ENCODE measurements at places on chromosomes 7 and 10.

DNA sequence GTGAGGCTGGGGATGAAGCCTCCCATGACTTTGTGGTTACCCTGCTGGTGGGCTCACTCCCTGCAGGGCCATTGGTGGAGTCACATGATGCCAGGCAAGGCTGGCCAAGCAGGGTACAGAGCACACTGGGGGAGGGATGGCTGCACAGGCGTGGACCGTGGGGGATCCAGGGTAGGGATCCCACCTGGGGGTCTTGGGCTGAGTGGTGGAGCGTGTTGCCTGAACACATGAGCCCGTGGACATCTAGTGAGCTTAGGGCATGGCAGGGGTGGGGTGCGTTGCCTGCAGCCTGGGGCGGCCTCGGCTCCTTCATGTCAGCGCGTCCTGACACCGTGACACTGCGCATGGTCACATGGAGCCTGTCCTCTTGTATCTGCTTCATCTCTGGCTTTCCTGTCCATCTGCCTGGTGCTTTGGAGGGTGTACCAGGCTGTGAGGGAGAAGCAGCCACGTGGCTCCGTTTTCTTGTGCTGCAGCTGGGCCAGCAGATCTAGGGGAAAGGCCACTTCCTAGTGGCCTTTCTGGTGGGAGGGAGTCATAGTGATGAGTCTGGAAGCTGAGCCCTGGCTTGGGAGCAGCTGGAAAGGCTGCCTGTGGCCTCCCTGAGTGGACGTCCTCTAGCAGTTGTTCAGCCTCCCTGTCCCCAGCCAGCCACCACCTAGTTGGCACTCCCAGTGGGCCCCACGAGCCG is 96.2 kb downstream of the LHPP start:
- no peak for DNase-seq

GRCh38 chr7:9097565-9098060 is 664.2 kb downstream of the NXPH1 start:
- no peak for DNase-seq

DNA sequence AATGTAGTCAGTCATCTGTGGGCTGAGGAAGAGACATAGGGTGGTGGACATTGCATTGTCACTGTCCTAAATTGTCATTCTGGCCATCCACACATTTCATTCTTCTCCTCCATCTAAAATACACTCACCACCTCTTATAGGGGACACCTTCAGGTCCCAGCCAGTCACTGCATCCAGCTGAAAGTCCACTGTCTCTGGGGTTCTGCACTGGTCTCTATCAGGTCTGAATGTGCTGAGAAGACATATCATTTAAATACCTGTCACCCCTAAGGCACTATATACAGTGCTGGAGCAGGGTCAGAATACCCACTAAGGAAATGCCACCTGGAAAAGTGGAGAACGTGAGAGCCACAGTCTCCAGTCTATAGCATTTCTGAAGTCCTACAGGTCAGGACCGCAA is 29.6 kb downstream of the SH2D4B start:
- no peak for DNase-seq

DNA sequence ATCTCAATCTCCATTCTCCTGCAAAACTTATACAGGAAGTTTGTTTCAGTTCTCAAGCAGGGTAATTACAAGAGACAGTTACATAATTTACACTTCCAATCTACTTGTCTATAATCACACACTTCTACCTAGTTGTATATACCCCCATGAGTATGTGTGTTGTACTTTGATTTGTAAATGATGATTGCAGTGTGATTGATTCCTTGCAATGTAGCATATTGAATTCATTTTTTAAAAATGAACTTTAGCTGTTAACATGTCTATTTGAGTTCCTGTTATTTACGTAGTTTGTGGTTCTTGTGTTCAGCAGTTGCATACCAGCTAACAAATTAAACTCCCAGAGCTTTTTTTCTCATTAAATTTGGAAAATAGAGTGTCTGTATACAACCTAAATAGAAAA is 102.5 kb upstream of the SAMD8 start:
- no peak for DNase-seq

DNA sequence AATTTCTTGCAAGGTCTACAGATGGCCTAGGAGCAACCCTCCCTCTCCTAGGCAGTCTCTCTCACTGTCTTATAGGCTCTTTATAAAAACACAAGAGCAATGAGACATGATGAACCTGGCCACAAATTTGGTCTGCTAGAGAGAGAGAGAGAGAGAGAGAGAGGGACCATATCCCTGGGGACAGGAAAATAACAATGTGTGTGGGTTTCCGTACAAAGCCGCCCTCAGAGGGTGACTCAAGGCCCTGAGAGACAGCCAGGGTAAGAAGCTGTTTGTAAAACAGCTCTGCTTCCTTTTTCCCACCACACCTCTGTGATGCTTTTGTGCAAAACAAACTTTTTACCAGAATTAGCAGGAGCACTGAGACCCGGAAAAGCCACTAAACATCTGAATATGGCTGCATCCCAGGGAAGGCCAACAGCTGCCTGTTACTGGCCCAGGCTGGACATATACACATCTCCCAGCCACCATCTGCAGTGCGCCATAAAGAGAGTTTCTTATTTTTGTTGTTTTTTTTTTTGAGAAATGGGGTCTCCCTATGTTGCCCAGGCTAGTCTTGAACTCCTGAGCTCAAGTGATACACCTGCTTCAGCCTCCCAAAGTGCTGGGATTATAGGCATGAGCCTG is 18.4 kb downstream of the GIMAP5 start:
- no peak for DNase-seq

DNA sequence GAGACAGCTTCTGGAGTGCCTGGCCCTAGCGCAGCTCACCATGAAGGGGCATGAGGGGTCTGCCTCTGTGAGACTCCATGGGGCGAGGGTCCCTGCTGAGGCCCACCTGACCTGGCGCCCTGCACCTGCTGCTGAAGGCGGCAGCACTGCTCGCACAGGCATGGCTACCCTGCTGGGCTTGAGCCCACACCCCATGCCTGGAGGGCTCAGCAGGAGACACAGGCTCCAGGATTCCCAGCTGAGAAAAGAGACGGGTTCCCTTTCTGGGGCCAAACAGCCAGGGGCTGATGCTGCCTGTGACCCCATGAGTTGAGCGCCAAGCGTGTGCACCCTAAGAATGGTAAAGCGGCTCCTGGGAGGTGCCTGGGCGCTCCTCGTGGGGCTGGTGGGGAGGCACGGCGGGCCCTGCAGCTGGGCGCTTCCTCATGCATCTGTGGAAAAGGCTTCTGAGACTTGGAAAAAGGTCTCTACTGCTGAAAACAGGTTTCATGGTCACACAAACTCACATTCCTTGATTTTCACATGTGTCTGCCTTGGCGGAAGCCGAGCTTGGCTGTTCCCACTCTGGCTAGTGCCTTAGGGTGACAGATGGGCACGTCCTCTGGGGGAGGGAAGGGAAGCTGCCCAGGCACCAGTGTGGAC is 233.4 kb downstream of the ZMYND11 start:
- no peak for DNase-seq

DNA sequence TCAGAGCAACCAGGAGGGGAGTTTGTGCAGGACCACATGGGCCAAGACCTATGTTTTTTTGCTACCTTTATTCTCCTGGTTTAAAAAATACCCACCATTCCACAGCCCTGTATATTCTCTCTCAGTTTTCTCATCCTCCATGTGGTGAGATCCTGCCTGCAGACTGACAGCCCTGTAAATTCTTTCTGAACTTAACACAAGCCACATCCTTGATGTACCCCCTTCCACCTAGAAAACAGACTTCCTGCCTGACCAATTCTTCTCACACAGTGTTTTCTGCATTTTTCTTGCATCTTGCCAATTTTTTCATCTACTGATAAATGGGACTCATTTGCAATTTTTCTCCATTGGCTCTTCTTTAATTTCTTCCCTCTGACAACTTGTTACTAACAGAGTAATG is 78.4 kb downstream of the INSYN2A start:
- no peak for DNase-seq

GRCh38 chr7:76364198-76364584 is 5.4 kb upstream of the YWHAG start:
- DNase-seq: no peak

DNA sequence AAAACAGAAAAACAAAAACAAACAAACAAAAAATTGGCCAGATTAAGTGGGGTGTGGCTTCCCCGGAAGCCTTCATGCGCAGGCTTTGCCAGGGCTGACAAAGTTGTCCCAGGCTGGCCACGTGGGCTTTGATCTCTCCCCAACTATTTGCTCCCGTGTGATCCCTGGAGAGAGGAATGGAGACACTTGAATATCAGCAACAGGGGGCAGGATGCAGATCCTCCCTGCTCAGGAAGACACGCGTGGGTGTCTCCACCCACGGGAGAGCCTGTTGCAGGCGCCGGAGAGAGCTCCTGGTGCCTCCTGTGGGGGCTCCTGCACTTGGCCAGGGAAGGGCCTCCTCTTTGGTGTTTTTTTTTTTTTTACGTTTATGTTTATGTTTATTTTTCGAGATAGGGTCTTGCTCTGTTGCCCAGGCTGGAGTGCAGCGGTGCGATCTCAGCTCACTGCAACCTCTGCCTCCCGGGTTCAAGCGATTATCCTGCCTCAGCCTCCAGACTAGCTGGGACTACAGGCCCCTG is 19.0 kb downstream of the TRIM56 start:
- DNase-seq: no peak

- DNase-seq: no peak
These were observed 264.1 kb downstream of the OTUD1 start for GRCh38 chr10:23702977-23703414.

DNA sequence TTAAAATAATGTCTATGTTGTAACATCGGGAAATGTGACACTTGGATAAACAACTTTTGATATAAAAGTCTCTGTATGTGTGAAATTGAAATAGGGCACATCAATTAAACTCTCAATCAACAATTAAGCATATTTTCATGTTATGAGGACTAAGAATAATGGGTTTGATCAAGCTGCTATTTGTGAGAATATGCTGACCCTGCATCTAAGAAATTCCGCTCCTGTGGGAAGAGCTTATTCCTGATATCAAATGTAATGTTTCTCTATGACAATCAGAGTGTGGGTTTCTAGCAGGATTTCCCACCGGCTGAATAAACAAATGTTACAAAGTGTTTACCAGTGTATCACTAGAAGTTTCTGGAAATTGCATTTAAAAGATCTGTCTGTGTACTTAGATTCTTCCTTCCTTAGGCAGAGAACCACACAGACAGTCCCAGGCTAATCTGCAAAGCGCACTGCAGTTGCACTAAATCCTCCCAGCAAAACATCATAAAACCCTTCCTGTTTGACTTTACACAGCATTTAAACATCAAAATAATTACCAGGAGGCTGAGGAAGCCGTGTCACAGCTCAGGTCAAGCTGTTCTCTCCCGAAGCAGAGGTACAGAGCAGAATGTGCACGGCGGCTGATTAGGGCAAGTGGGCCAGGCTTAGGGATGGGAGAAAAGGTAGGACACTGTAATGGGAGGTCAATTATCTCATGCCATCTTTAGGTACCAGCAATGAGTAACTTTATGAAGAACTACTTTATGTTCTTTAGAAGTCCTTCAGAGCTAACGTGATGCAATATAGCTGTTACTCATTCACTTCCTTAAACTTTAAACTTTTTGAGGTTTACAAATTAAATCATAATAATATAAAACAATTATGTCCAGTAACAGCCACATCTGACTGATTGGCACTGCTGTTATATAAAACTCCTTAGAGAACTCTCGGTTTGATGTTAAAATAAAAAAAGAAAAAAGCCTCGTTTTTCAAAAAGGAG is 109.1 kb upstream of the CTTNBP2 start:
- no peak for DNase-seq

DNA sequence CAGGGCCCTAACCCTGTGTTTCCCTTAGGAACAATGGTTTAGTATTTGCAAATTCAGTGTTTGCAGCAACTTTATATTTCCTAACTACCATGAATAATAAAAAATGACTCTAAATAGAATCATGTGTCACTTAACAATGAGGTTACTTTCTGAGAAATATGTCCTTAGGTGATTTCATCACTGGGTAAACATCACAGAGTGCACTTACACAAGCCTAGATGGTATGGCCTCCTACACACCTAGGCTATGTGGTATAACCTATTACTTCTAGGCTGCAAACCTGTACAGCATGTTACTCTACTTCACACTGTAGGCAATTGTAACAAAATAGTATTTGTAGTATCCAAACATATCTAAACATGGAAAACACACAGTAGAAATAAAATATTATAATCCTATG is 1174.6 kb upstream of the LRRTM3 start:
- no peak for DNase-seq

- DNase-seq: no peak
These were observed 21.5 kb downstream of the CH25H start for GRCh38 chr10:89185658-89186057.

- no peak for DNase-seq
These were observed 104.7 kb downstream of the GFRA1 start for GRCh38 chr10:116168329-116168728.

- DNase-seq: no peak
These were observed 126.0 kb upstream of the WNT16 start for GRCh38 chr7:121202834-121203233.

- no peak for DNase-seq
These were observed 512.6 kb downstream of the GLRX3 start for GRCh38 chr10:130648807-130649206.

DNA sequence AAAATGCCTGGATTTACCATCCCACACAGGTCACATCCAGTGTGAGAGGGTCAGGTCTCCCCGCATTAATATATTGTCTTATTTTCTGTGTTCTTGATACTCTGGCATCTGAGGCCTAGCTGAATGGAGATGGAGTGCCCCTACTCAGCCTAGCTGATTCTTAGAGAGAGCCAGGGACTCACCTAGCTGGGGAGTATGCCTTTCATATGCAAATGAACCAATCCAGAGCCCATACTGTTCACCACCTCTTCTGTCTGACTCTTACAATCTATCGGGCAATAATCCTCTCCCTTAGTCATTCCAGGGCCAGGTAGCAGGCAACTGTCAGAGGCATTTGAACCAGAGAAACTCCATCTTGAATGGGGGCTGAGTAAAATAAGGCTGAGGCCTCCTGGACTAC is 46.3 kb downstream of the LBX1 start:
- DNase-seq: no peak

GRCh38 chr7:87874066-87874465 is 2.1 kb downstream of the SLC25A40 start:
- DNase-seq: no peak

- DNase-seq: no peak
These were observed 33.9 kb upstream of the PBLD start for GRCh38 chr10:68366600-68366999.

GRCh38 chr7:157990881-157991250 is 596.8 kb downstream of the PTPRN2 start:
- DNase-seq: no peak

DNA sequence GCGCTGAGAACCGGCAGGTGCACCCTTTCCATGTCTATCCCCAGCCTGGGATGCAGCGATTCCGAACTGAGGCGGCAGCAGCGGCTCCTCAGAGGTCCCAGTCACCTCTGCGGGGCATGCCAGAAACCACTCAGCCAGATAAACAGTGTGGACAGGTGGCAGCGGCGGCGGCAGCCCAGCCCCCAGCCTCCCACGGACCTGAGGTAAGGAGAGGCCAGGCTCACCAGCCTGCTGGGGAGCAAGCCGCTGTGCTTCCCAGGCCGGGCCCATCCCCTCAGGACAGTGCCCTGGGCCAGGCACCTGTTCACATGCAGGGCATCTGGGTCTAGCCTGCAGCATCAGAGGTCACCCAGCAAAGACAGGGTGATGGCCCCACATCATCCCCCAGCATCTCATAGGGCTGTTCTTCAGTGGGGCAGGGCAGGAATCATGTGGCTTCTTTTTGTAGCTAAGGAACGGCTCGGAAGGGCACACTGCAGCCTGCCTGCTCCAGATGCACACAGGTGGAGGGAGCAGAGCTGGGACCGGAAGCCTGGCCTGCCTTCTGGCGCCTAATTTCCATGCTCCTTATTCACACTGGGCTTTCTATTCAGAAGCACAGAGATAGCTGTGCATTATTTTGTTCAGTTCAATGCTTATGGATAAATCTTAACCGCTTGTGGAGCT is 18.9 kb downstream of the BAG3 start:
- DNase-seq: no peak

- no peak for DNase-seq
These were observed 607.5 kb downstream of the SORCS1 start for GRCh38 chr10:106557053-106557452.
